ENCODE measurements at places on chromosomes 12 and 14.

DNA sequence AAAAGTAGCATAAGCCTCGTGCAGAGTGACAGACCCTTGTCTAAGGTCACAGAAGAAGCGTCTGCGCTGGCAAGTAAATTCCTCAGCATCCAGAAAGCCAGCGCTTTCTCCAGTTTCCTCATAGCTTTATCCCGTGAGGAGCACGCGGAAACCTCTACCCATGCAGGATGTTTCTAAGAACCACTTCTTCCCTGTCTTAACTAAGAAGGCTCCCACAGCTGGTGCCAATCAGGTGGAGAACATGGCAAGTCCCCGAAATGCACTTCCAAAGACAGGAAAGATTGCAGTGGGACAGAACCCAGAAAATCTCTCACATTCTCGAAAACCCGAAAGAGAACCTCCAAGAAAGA, 968 bp upstream of the ARID4A start:
- peak; percentile 68 for DNase-seq

- DNase-seq = no peak
Measured at GRCh38 chr12:10612984-10613348, 443 bp downstream of the MAGOHB start.

GRCh38 chr12:104712477-104712876, 245.6 kb downstream of the SLC41A2 start:
- DNase-seq = no peak

GRCh38 chr14:61813096-61813606, 50.9 kb downstream of the SNAPC1 start:
- no peak for DNase-seq

- DNase-seq = no peak
Measured at GRCh38 chr12:38872156-38872555, 33.2 kb downstream of the CPNE8 start.

GRCh38 chr12:108381787-108382436, 42.8 kb upstream of the CMKLR1 start:
- DNase-seq = peak; percentile 21

Measured in suppressor macrophage treated with lipopolysaccharide for 4 hours (primary cell).